ENCODE measurements at places on chromosomes 1 and 21. TPM values are rescaled to one million over a fixed set of nuclear protein-coding genes. Genes with fewer than 3 reads are reported as not detected.
A peak's percentile ranks its signal among the peaks of the same experiment; 100 is the strongest.

GRCh38 chr21:38490411-38491020 lies 7.8 kb downstream of the ERG start:
- DNase-seq: no peak

DNA sequence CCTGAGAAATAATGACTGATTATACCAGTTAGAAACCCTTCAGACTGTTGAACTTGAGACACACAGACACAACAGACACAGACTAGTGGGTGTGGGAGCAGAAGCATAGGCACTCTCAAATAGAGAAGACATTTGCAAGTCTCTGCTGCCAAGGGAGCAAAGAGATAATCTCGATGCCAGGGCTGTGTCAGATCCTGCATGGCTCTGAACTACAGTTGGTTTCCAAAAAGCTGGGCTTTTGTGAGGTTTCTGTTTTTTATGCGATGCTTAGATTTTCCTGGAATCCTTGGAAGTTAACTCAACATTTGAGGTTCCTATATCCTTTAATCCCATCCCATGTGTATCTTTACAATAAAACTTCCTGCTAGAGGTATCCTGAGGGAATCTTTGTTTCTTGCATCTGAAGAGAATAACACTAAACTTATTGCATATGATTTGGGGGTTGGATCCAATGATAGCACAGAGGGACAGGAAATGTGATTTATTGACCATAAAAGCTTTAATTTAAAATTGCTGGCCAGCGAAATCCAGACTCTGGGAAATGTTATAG lies 236.4 kb downstream of the SPATA17 start:
- DNase-seq: no peak

DNA sequence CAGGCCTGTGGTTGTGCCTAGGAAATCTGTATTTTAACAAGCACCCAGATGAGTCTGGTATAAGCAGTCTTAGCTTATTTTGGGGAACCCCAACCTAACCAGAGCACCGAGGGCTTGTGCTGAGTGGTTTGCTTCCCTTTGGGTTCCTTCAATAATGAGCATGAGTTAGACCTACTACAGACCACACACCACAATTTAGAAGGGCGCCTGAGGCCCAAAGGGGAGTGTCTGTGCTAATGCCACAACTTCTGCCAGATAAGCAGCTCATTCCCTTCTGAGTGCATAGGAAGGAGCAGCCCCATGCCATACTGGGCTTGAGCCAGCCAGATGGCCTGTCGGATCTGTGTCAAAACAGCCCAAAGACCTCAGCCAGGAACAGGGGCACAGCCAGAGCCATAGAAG lies 15.4 kb upstream of the LSS start:
- DNase-seq: no peak

DNA sequence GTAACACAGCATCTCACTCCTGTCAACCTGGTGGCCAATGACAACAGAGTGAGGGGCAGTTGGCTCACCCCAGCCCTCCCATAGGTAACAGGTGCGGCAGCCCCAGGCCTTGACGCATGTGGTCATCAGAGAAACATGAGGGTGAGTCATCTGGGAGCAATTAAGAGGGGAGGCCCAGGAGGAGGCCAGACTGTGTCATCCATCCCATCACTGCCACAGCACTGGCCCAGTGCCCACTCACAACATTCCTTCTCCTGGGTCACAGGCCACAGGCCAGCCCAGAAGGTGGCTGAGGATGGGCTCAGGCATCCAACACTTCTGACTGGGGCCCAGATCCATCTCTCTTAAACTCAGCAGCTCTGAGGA lies 17.1 kb downstream of the TEX35 start:
- no peak for DNase-seq

DNA sequence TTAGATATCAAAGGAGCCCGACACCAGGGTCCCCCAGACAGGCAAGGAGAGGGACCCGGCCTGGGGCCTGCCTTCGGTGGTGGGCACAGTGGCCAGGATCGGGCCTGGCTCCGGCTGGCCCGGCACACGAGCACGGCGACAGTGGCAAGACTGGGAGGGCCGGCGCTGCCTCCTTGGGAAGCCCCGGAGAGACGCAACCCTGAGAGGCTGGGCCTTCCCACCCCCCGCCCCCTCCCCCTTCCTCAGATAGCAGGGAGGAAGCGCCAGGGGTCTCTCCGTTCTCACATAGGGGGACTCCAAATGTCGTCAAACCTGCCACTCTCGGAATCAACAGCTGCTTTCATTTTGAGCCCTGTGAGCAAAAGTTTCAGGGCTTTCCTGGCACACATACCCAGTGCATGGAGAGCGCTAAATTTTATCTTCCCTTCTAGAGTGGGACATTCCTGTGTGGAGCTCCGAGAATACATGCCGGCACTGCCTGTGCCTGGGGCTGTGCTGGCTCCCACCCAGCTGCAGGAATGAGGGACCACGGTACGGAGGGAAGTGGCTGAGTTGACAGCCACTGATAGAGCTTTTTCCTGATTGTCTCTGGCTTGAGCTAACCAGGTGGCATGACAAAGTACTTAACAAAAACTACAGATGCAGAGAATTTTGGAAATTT lies 62.4 kb downstream of the CD247 start:
- DNase-seq: no peak

- no peak for DNase-seq
Measured at GRCh38 chr21:15252431-15252830, 187.6 kb upstream of the NRIP1 start.

- DNase-seq: peak; percentile 29
Measured at GRCh38 chr1:151135433-151136385, 10.7 kb downstream of the SEMA6C start.

- DNase-seq: no peak
Measured at GRCh38 chr1:2255420-2256369, 27.6 kb downstream of the SKI start.

GRCh38 chr1:66405061-66405460 lies 128.9 kb upstream of the SGIP1 start:
- DNase-seq: no peak

Gene ILDR2
- 1.5 TPM for polyA plus RNA-seq

Gene IL23R
- not detected for polyA plus RNA-seq

Gene CAPN8
- 0.84 TPM for polyA plus RNA-seq

Measured in kidney (tissue), 22 donors.